ENCODE measurements at places on chromosomes 16 and 17.

DNA sequence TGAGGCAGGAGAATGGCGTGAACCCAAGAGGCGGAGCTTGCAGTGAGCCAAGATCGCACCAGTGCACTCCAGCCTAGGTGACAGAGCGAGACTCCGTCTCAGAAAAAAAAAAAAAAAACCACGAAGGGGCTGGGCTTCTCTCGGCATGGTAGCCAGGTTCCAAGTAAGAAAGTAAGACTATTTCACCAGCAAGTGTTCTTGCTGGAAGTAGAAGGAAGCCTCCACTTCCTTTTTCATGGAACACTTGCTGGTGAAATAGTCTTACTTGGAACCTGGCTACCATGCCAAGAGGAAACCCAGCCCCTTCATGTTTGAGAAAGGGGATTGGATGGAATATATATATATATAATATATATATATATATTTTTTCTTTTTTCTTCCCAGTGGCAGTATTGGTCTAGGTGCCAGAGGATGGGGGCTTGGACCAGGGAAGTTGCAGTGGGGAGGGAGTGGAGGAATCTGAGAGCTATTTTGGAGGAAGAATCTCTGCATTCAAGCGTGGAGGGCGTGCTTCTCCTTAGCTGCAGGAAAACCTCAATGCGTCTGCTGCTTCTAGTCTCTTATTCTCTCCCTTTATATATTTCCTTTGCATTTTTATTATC is 7.2 kb upstream of the N4BP1 start:
- no peak for DNase-seq

- peak; percentile 12 for DNase-seq
Observed at GRCh38 chr17:14755002-14755401, 454.1 kb downstream of the HS3ST3B1 start.

GRCh38 chr16:1424028-1424427 is 3.5 kb upstream of the UQCC4 start:
- DNase-seq, result no peak

DNA sequence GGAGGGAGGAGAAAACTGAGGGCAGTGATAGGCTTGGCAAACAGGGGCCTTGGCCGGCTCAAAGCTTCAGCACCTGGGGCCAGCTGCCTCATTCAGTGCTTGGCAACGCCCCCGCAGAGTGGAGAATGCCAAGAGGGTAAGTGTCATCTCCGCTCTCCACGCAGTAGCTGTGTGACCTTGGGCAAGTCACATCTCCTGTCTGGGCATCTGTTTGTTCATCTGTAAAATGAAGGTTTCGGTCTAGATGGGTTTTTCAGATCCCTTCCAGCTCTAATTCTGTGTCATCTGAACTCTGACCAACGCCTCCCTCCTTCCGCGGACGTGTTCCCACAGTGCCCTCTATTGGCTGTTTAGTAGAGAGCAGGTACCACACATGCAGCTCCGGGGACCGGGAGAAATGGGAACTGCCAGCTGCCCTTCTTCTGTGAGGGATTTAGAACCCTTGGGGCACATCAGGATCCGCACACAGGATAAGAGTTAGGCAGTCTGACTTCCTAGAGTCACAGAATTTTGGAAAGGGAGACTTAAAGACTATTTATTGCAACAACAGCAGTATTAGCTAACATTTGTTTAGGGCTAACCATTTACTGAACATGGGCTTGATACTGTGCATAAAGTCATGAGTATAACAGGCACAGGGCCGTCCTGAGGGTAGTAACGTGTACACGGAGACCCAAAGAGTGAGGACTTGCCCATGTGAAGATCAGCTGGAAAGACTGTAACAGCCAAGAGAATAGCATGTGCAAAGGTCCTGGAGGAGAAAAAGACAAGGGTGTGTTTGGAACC is 26.8 kb downstream of the GP2 start:
- DNase-seq, result peak; percentile 25

- no peak for DNase-seq
Observed at GRCh38 chr16:81748476-81749198, 30.5 kb upstream of the PLCG2 start.

- no peak for DNase-seq
Observed at GRCh38 chr17:69709441-69709840, 294.9 kb downstream of the MAP2K6 start.
